ENCODE measurements at places on chromosomes 4 and X.

DNA sequence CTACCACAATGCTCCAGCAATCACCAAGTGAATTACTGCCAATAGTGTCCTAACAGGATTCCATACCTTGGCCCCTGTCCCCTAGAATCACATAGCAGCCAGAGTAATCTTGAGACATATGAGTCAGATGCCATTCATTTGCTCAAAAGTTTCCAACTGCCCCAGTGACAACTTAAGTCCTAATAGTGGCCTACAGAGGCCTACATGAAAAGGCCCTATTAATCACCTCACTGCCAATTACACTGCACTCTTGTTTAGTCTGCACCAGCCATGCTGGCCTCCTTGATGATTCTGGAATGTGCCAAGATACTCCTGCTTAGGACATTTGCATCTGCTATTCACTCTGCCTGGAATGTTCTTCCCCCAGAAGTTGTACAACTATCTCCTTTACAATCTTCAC lies 130.7 kb downstream of the NR3C2 start:
- no peak for DNase-seq

DNA sequence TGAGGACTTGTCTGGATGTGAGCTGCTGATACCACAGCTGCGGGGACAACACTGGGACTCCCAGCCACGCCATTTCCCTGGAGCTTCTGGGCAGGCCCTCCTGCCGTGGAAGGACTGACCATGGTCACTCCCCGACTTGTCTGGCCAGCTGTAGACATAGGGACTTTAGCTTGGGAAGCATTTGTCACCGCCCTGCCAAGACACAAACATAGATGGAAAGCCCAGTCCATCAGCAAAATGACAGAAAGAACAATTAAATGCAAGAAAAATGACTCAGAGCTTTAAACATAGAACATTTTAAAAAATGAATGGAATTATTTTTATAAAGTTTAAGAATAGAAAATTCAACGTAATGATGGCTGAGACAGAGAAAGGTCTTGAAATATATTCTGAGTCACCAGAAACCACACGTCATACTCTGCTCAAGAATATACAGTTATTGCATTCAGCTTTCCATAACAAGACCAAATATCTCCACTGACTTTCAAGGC lies 107.6 kb upstream of the CBR4 start:
- DNase-seq = peak; percentile 41

GRCh38 chrX:66004928-66005829 lies 34.7 kb downstream of the VSIG4 start:
- DNase-seq = no peak

DNA sequence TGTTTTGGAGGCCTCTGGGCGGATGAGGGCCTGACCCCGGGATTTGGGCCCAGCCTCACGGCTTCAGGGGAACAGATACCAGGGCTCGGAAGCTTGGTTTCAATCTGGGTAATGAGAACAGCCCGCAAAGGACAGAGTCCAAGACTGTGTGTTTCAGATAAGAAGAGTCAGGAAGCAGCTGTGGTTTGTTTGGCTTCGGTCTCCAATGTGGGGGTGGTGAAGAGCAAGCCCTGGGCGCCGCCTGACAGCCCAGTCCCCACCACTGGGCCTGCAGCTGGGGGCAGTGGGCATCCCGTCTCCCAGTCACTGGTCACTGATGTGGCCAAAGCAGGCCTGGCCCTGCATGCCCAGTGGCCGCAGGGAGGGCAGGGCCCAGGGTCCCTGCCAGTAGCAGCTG lies 9.1 kb downstream of the WFS1 start:
- no peak for DNase-seq

DNA sequence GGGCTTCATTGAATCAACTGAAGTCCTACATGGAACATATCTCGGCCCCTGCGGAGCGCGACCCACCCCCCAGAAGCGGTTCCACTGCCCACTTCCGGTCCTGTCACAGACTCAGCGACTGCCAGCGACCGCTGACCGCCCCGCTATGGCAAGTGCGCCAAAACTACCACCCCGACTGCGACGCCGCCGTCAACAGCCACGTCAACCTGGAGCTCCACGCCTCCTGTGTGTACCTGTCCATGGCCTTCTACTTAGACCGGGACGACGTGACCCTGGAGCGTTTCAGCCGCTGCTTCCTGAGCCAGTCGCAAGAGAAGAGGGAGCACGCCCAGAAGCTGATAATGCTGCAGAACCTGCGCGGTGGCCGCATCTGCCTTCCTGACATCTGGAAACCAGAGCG lies 14.8 kb upstream of the FAM47A start:
- DNase-seq = no peak

DNA sequence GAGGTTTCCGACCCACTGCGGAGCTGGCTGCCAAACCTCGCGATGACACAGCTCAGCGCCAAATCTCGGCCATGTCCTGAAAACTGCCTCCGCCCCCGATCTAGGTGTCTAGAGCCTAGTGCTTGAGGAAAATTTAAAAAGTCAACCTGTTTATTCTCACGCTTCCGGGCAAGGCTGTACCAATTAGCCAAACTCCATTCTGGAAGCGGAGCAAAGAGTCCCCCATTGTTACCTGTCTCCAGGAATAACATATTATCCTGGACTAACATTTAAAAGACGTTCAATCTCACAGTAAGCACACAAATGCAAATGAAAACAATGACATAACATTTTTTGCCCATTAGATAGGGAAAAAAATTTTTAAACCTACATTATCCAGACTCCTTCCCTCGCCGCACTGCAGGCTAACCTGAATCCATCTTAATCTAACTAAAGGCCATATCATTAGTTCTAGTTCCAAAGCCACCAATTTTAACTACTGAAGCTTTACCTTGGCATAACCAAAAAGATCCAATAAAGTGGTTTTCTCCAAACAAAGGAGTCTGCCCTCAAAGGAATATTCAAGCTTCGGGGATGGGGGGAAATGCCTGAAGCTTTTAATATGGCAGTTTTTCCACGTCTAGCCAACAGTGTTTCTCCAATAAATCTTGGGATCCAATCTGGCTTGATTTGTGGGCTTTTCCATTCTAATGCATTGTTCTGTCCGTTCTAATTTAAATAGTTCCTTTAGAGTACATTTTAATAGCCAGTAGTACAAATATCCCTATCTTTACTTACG lies 1.9 kb downstream of the HUWE1 start:
- DNase-seq = no peak

DNA sequence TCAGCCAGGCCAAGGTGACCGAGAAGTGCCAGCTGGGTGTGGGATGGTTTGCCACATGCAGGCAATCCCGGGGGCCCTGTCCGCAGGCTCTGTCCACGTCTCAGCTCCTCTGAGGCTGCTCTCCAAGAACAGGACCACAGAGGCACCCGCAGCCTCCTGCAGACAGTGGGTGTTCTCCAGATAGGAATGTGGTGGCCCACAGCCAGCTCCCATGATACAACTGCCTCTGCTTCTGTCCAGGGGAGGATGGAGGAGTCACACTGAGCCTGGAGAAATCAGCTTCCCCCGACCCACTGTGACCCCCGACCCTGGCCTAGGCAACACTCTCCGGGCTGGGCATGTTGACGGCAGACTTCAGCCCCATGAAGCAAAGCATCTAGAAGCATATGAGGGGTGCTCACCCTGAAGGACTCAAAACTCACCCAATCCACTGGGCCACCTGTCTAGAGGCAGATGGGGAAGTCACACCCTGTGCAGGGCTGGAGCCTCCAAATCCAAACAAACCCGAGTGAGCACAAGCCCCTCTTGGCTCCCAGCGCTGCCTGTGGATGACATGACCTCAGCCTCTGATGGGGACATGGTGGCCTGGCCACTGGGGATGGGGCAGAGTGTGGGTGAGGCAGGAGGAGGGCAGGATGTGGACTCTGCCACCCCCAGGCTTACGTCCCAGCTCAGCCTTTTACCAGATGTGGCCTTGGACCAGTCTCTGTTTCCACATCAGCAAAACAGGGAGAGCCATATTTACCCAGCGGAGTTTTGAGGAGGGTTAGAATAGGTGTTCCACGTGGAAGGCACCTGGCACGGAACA lies 102.3 kb downstream of the PSAPL1 start:
- peak; percentile 18 for DNase-seq

DNA sequence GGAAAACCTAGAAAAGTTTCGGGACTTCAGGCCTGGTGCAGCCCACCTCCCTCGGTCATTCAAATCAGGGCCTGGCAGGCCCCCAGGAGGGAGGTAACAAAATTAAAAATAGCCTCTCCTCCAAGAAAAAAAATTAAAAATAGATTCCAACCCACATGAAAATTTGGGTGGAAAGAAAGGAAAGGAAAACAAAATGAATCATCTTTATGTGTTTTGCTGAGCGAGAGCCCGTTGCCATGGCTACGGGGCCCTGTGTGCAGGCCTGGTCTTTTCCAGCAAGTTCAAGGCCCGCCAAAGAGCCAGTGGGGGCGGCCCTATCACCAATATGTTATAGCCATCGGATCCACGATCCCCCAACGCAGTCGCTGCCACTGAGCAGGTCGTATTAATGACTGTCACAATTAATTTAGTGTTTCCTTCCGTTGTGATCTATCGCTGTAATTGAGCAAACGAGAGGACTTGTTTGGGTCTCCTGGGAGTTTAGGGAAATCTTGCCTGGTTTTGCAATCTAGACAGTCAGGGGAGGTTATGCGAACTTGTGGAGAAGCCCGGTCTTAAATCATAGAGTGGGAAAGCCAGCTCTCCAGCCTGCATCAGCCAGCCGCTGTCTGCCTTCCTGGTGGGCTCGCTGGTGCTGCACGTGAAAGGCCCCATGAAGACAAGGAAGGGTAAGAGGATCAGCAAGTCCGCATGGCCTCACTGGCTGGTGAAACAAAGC lies 452.4 kb downstream of the BCOR start:
- DNase-seq = peak; percentile 6

DNA sequence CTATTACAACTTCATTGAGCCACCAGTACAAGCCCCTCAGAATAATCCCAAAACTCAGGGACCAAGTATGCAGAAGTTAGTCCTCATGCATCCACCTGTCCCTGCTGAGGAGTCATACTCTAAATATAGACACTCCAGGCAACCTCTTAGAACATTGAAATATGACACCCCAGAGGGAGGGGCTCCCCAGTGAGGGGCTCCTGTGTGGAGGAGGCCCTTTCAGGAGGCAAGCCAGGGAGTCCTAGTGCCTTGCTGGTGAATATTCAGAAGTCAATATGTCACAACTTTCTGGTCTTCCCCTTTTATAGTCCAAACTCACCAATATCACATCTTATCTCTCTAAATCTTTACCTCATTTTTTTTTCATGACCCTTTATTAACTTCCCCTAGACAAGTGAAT lies 1.6 kb upstream of the ARMCX6 start:
- no peak for DNase-seq

DNA sequence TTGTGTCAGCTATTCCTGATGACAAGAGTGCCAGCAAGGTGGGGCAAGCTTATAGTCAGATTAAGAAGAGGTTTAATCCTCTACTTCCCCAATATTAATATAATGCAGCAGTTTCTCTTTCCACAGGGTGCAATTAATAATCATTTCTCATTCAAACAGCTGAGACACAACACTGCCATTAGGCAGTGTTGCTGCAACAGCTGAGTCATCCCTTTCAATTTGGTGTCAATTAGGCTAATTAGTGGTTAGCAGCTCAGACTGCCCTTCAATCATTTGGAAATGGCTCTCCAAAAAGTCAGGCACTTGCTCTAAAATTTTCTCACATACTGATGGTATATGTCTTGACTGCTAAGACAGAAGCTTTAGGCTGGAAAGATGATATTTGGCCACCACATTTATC lies 265.7 kb upstream of the FAM241A start:
- no peak for DNase-seq

GRCh38 chr4:74654230-74654681 lies 140.1 kb downstream of the BTC start:
- DNase-seq = no peak

DNA sequence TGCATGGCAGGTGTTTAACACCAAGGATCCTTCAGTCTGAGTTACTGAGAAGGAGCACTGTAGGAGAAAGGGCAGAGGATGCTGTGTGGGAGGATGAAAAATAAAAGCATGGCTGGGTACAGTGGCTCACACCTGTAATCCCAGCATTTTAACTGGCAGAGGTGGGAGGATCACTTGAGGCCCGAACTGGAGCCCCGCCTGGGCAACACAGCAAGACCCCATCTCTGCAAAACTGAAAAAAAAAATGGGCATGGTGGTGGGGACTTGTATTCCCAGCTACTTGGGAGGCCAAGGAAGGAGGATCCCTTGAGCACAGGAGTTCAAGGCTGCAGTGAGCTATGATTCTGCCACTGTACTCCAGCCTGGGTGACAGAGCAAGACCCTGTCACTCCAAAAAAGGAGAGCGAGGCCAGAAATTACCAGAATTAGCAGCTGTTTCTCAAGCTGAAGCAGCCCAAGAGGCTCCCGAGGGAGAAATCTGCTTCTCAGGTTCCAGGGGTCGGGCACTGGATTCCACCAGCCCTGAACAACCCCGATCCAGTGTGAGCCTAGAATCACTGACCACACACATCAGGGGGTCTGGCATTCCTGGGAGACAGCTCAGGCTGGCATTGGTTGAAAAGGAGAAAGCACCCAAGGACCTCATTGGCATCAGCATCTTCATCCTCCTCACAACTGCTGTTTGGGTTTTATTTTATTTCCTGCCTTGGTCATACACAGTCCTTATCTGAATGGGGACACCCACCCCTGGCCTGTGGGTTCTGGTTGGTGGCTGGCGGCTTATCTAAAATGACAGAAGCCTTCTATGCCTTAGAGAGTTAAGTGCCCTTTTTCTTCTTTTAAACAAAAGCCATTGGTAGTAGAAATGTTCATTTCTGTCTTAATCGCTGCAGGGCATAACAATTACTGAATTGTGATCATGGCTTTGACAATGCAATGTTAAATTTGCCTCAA lies 66.3 kb upstream of the TRIM2 start:
- no peak for DNase-seq

DNA sequence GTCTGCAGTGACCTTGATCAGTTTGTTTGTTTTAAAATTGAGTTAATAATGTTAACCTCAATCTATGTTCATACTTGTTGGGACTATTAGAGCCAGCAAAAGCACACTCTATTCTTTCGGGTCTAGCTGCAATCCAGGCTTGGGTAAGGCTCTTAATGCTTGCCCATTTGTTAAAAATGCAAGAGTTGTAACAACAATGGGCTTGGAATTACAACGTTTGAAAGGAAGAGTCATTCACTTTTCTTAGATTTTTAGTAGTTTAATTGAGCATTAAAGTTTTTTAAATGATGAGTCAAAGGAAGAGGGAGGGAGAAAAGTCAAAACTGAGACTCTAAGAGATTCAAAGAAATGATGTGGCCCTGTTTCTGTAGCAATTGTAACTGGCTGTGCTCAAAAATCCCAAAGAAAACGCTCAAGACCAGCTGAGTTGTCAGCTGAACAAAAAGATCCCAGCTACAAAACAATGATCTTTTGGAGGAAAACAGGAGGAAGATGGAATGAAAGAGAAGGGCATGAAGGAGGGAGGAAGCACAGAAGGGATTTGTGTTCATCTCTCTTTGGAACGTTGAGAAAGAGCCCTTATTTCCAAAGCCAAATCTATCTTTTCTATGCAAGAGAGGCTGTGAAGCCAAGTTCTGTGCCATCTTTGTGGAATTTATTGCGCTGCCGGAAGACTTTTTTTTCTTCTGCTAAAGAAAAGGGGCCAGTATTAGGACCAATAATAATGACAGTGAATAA lies 5.5 kb downstream of the SCD5 start:
- DNase-seq = no peak

DNA sequence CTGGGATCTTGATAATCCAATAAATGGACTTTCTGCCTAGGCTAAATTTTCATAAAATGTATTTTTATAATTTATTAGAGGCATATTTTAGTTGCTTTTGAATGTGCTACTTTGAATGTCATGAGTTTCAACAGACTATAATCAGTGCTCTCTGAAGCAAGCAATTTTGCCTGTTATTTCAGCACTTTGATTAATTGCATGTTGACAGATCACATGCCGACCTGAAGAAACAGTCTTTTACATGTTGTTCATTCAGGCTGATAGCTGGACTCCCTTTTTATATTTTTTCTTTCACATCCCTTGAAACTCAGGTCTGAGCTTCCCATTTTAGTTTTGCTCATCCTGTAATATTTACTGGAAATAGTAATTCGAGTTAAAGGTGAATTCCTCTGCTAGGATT lies 341.0 kb downstream of the NAP1L3 start:
- DNase-seq = no peak

Data from AG04450 (cell line).